ENCODE measurements at places on chromosomes 7 and 10. TPM values are rescaled to one million over a fixed set of nuclear protein-coding genes. Genes with fewer than 3 reads are reported as not detected.

Gene UNCX
- not detected for total RNA-seq

Gene UCMA
- not detected for total RNA-seq

Gene PAPOLB
- 0.30 TPM for total RNA-seq

Gene WDFY4
- total RNA-seq, result not detected

Gene RELN
- total RNA-seq, result 0.57 TPM

Gene DAGLB
- 9.8 TPM for total RNA-seq

Gene PDE1C
- total RNA-seq, result 46.5 TPM

Gene HOXA5
- 7.5 TPM for total RNA-seq

Gene NODAL
- not detected for total RNA-seq

Gene ASAH2
- 5.7 TPM for total RNA-seq

Gene XPNPEP1
- total RNA-seq, result 46.7 TPM

Gene LIMK1
- 24.3 TPM for total RNA-seq

Gene PPP1R17
- total RNA-seq, result not detected

Gene ZNF138
- total RNA-seq, result 6.6 TPM

Gene LRGUK
- 0.15 TPM for total RNA-seq

Gene POLR2J2
- total RNA-seq, result 3.8 TPM

Gene MMP21
- not detected for total RNA-seq

Gene CHST3
- 15.2 TPM for total RNA-seq

Gene RBP3
- not detected for total RNA-seq

Gene OR9A2
- total RNA-seq, result not detected

Gene GPR26
- total RNA-seq, result not detected

Gene SPDYE3
- total RNA-seq, result not detected

Gene ZSCAN25
- total RNA-seq, result 9.4 TPM

Gene IFIT5
- total RNA-seq, result 20.1 TPM

Gene ZMIZ1
- total RNA-seq, result 33.8 TPM

Gene TLL2
- 0.12 TPM for total RNA-seq

Gene KNDC1
- total RNA-seq, result 0.09 TPM

Gene GPER1
- 2.3 TPM for total RNA-seq

Gene SPDYE2
- not detected for total RNA-seq

Gene PNLIP
- not detected for total RNA-seq

Gene ZCCHC24
- total RNA-seq, result 3.7 TPM

Gene TRPV5
- not detected for total RNA-seq

Gene CUBN
- 0.67 TPM for total RNA-seq

Gene RBP4
- not detected for total RNA-seq

Gene CALHM1
- total RNA-seq, result not detected

Gene CDHR1
- 0.35 TPM for total RNA-seq

Gene TEX36
- total RNA-seq, result not detected

Gene VWDE
- total RNA-seq, result 3.1 TPM

Gene NKX2-3
- 0.25 TPM for total RNA-seq

Gene PRSS1
- total RNA-seq, result not detected

Gene CAPZA2
- 132 TPM for total RNA-seq

Gene ANLN
- 84.9 TPM for total RNA-seq

Gene XRCC2
- 9.4 TPM for total RNA-seq

Gene AGK
- 65.2 TPM for total RNA-seq

Gene VIPR2
- 0.30 TPM for total RNA-seq

Gene NXPH1
- 1.1 TPM for total RNA-seq

Gene STAMBPL1
- 39.8 TPM for total RNA-seq

Gene ERLIN1
- 45.7 TPM for total RNA-seq

Gene ABCA13
- not detected for total RNA-seq
